ENCODE measurements at places on chromosomes 2 and 18.

DNA sequence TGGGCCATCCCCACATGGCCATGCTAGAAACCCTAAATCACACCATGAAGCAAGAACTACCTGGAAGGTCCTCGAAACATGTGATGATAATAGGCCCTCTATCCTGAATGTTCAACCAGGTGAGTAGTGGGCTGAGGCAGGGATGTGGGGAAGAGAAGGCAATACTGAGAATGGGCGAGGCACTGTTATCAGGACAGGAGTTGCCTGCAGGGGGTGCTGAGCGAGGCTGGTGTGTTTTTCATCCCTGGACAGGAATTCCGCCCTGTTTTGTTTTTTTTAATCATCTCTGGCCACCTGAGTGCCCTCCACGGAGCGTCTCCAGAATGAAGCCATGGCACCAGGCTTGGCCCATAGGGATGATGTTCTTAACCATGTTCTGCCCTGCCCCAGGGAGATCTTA, 103.0 kb upstream of the SOX11 start:
- no peak for DNase-seq

DNA sequence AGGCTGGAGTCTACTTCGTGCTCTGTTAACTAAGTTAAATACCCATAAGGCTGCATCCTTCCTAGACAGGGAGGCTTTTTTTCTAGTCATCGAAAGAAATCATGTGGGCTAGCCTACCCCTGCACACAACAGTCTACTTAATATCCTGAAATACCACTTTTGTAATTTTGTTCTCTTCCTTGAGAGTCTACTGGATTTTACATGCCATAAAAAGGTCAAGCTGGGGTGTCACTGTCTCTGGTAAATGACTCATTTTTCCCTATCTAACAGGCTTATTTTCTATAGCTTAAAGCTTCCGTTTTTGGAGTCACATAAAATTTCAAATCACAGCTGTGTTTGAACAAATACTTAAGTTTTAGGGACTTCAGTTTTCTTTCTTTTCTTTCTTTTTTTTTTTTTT, 10.7 kb upstream of the STAM2 start:
- no peak for DNase-seq

- DNase-seq: no peak
Measured at GRCh38 chr2:239101071-239101470, 253.2 kb downstream of the TWIST2 start.

GRCh38 chr2:6866275-6866671, 566 bp upstream of the CMPK2 start:
- no peak for DNase-seq

- DNase-seq: no peak
Measured at GRCh38 chr2:107020392-107020791, 134.4 kb upstream of the ST6GAL2 start.

DNA sequence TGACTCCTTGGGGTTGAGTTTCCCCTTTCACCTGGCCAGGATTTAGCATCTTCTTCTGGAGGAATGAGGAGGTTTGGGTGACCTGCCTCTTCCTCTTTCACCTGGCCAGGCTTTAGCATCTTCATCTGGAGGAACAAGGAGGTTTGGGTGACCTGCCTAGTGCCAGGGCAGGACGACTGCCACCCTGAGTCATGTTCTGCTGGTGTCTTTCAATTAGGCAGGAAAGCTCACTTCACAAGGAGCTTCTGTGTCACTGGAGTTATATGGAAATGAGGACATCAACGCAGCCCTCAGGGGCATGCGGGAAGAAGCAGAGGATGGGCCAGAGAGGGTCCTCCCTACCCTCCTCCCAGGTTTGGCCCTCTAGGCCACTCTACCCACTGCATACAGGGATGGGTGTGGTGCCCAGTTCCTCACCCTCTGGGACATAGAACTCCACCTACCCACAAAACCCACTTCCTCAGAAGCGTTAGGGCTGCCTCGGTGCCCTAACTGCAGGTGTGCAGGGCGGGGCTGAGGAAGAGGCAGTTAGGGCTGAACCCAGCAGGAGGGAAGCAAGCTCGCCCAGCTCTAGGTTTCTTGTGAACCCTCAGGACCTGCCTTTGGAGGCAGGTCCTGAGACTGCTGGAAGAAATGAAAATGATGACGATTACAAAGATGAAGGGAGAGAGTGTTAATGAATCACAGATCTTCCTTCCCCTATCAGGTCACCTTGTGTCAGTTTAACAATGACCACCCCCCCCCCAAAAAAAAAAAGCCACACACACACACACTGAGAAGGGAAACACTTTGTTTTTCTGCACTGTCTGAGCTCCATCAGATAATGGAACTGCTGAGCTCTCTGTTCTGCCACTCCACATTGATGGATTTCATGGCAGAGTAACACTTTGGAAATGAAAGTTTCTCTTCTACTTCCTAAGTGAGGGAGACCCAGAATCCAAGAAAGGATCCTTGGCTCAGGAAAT, 71.0 kb downstream of the ARL4C start:
- DNase-seq: no peak

GRCh38 chr18:21700528-21701075, 4.0 kb downstream of the ABHD3 start:
- DNase-seq: no peak

DNA sequence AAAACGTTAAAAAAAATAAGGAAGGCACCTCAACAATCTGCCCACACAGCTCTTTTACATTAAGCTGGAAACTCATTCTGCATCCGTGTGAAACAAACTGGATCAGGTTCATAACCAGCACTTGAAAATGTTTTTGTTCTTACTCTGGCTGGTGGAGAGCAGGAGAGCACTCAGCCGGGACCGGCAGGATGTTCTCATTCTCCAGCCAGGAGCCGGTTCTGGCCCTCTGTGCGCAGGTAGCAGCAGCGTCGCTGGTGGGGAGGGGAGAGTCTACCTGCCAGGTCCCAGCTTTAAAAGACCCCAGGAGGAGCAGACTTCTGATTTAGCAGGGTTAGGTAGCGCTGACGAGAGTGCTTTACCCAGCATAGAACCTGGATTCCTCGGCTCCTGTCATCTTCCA, 834.9 kb upstream of the SALL3 start:
- no peak for DNase-seq

GRCh38 chr2:126880324-126880723, 18.4 kb upstream of the TEX51 start:
- no peak for DNase-seq

GRCh38 chr2:165008730-165009315, 53.5 kb upstream of the SLC38A11 start:
- no peak for DNase-seq

DNA sequence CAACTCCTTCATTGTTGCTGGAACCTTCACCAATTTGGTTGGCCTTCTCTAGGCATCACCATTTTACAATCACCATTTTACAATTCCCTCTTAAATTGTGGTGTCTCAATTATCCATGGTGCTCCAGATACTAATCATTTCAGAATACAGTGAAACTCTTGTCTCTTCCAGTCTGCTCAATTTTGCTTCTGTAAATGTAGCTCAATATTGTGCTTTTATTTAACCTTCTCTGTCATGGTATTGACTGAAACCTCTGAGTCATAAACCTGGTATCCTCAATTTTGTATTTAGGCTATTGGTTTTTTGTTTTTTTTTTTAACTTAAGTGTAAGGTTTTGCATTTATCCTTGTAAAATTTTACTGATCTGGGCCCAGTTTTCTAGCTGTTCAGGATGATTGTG, 16.1 kb downstream of the STRADB start:
- no peak for DNase-seq

GRCh38 chr2:200404615-200405014, 98.1 kb downstream of the SPATS2L start:
- DNase-seq: no peak

- no peak for DNase-seq
Measured at GRCh38 chr2:240640939-240641338, 15.7 kb downstream of the GPR35 start.

DNA sequence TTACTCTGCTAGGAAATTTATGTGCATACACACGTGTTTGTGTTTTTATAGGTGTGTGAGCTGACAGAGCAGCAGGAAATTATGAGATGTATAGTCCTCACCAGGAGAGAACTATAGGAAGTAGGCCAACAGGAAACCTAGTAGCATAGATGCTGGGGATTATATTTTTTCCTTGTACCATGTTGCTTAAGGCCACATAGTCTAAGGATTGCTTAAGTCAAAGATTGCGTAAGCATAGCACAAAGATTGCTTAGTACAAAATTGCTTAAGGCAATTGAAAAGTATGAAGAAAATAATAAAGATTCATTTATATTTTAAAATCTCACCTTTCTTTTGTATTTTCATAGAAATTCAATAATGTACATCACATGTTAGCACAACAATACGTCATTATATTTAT, 18.7 kb upstream of the CCDC102B start:
- DNase-seq: no peak

DNA sequence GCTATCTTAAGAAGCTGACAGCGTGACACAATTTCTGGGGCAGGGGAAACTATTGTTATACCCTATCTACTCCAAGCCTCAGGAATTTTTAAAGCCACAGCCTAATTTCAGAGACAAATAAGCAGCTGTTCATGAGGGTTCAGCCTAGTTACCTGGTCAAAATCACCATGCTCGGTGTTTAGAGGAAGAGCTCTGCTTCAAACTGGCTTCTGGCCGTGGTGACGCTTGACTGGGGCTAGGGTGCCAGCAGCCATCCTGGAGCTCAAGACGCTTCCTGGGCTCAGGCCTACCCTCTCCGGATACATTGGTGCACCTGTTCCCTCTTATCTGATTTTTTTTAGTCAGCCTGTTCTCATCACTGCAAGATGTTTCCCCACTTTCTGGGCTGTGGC, 41.7 kb downstream of the FRZB start:
- DNase-seq: no peak

- no peak for DNase-seq
Measured at GRCh38 chr2:158917121-158917520, 51.3 kb upstream of the TANC1 start.

GRCh38 chr18:48472610-48473009, 63.4 kb upstream of the ZBTB7C start:
- no peak for DNase-seq

DNA sequence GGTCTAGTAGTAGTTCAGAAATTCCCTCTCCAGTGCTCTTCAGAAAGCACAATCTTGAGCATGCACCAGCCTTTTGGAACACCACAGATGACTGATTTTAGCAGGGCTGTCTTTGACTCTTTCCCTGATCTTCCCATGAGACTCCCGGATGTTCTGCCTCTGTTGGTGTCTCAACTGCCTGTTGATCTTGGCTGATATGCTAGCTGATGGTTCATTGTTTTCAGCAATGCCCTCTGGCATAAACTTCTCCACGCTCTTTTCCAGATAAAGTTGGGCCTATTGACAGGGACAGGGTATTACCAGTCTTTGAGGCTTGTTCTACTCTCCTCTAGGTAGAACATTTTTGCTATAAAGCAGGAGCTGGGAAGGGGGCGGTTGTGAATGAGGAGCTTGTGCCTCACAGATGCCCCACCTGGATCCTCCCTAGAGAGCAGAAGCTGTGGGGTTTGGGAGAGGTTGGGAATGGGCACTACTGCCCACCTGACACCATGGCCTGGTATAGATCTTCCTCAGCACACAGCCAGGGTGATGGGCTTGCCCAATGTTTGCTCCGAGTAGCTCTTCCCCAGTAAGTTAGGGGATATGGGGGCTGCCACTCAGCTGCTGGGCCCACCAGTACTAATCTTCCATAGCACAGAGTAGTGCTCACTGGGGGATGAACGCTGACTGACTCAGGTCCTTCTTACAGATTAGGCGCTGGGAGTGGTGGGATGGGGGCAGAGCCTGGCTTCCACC, 111.3 kb downstream of the PTGR3 start:
- DNase-seq: no peak

DNA sequence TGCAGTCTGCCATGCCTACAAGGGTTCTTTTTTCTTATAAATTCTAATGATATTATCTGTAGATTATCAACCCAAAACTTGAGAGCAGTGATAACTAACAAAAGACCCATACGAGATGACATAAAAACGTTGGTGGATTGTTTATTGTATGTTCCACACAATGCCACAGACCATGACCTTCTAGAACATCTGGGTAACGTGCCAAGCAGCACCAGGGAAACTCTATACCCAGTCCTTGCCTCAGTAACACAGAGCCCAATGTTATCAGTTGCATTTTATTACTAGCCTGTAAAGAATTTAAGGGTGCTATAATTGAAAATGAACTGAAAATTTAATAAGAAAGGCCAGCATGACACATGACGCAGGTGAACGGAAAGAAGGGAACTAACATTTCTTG, 99.1 kb upstream of the UGP2 start:
- no peak for DNase-seq

GRCh38 chr2:27307545-27308358, 493 bp downstream of the UCN start:
- no peak for DNase-seq

GRCh38 chr2:235330775-235331451, 162.9 kb upstream of the AGAP1 start:
- no peak for DNase-seq

- no peak for DNase-seq
Measured at GRCh38 chr2:69798290-69798908, 31.1 kb upstream of the GMCL1 start.

GRCh38 chr18:8749492-8749891, 44.1 kb downstream of the MTCL1 start:
- no peak for DNase-seq

- no peak for DNase-seq
Measured at GRCh38 chr2:175766880-175767279, 235.2 kb downstream of the LNPK start.

- DNase-seq: no peak
Measured at GRCh38 chr2:101751276-101751815, 53.8 kb downstream of the MAP4K4 start.

GRCh38 chr2:29615183-29615582, 306.2 kb downstream of the ALK start:
- no peak for DNase-seq

- DNase-seq: no peak
Measured at GRCh38 chr2:96225016-96225533, 16.4 kb upstream of the STARD7 start.

DNA sequence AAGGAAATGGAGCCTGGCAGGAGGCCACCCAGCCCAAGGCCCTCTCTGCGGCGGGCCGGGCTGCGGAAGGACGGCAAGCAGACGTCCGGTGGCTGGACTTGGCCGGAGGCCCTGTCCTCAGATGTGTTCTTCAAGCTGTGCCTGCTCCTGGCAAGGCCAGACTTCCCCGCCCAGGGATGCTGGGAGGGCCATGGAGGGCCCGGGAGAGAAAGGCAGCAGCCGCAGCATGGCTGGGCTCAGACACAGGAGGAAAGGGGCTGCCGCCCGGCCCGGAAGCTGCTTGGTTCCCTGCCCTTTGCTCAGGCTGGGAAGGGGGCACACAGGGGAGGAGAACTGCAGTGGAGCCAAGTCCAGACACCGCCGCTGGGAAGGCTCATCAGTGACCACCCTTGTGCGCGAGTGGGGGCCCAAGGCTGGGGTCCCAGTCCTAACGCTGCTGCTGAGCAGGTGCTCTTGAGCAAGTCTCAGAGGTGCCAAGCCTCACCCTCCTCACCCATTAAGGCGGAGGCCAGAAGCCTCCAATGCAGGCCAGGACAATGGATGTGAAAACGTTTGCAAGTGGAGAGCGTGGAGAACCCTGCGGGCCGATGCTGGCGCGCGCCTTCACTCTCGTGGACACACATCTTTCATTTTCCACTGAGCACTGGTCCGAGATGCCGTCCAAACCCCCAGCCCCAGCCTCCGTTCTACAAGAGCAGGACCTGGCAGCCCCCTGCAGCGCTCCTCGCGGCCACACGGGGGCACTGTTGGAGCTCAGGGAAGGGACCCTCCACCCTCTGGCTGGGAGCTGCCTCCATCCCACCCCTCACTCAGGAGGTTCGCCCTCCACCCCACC, 7.9 kb downstream of the CROCC2 start:
- DNase-seq: no peak

GRCh38 chr2:51528156-51528555, 496.2 kb upstream of the NRXN1 start:
- no peak for DNase-seq

GRCh38 chr2:164697688-164698461, 76.6 kb upstream of the GRB14 start:
- no peak for DNase-seq

Measured in HFF-Myc (cell line).